Stimulated activated CD4-positive, alpha-beta T cell treated with anti-CD3 and anti-CD28 coated beads, Interleukin-2, amount 100 ng/mL, for 48 hours (primary cell): ENCODE measurements at places on chromosomes 3 and 15.

GRCh38 chr3:197434830-197435229 is 120.9 kb downstream of the BDH1 start:
- DNase-seq, result no peak

GRCh38 chr3:110391640-110392395 is 679.8 kb upstream of the NECTIN3 start:
- DNase-seq, result no peak

DNA sequence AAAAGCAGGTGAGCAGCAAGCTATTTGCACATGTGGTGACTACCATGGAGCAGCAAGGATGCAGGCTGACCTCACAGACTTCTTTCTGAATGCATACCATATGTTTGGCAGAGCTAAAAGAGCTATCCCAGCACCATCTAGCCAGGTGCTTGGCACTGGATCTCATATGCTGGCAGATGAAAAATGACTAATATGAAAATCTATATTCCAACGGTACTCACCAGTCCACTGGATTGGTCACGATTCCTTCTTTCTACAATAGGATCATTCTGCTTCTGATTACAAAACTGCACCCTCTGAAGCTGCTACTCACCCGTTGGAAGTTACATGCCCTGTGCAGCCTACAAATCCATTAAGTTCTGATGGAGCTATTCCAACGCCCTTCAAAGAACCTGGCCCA is 714.3 kb upstream of the CFAP20DC start:
- no peak for DNase-seq

DNA sequence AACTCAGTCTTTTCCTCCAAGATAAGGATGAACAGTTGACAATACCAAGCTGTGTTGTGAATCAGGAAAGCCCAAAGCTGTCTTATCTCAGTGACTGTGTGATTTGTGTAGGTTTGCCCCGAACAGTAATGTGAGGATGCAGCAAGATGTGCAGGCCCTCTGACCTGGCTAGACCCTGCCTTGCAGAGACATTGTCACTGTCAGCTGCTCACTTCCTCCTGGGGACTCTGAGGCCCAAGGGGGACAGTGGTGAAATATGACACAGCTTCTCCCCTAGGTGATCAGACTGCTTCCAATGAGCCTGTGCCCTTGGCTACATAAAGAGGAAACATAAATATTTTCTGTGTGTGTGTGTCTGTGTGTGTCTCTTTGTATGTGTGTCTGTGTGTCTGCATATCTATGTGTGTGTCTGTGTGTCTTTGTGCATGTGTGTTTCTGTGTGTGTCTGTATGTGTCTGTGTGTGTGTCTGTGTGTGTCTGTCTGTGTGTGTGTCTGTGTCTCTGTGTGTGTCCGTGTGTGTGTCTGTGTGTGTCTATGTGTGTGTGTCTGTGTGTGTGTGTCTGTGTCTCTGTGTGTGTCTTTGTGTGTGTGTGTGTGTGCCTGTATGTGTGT is 21.7 kb downstream of the LRRK1 start:
- DNase-seq, result no peak

DNA sequence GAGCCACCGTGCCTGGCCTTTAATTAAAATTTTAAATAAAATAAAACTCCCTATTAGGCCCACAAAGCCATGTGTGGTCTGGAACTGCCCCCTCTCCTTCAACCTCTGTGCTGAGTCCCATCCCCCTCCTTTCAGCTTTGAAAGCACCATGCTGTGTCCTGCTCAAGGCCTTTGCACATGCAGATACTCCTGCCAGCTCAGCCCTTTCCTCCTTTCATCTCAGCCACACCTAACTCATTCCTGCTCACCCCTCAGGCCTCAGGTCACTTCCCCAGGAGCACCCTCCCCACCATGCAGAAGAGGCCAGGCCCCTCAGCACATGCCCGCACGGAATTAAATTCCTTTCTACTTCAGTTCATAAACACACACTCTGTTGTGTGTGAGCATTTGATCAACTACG is 28.1 kb downstream of the ATRIP start:
- no peak for DNase-seq
